SHP77 treated with DMSO at 0.1 percent for 48 hours (cell line): ENCODE measurements at places on chromosomes 11 and 22.
A peak's percentile ranks its signal among the peaks of the same experiment; 100 is the strongest.

GRCh38 chr22:17319546-17319945 lies 49.7 kb upstream of the CECR2 start:
- DNase-seq: no peak

DNA sequence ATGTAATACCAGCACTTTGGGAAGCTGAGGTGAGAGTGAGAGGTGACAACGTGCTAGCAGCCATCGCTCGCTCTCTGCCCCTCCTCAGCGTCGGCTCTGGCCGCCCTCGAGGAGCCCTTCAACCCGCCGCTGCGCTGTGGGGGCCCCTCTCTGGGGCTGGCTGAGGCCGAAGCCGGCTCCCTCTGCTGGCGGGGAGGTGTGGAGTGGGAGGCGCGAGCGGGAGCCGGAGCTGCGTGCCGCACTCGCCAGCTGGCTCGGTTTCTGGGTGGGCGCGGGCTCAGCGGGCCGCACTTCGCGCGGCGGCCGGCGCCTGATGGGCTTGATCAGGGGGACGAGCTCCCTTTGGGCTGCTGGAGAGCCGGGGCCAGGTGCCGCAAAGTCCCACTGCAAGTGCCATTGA lies 98.9 kb upstream of the UBASH3B start:
- no peak for DNase-seq

GRCh38 chr11:68773521-68774193 lies 22.3 kb upstream of the TESMIN start:
- DNase-seq: no peak

DNA sequence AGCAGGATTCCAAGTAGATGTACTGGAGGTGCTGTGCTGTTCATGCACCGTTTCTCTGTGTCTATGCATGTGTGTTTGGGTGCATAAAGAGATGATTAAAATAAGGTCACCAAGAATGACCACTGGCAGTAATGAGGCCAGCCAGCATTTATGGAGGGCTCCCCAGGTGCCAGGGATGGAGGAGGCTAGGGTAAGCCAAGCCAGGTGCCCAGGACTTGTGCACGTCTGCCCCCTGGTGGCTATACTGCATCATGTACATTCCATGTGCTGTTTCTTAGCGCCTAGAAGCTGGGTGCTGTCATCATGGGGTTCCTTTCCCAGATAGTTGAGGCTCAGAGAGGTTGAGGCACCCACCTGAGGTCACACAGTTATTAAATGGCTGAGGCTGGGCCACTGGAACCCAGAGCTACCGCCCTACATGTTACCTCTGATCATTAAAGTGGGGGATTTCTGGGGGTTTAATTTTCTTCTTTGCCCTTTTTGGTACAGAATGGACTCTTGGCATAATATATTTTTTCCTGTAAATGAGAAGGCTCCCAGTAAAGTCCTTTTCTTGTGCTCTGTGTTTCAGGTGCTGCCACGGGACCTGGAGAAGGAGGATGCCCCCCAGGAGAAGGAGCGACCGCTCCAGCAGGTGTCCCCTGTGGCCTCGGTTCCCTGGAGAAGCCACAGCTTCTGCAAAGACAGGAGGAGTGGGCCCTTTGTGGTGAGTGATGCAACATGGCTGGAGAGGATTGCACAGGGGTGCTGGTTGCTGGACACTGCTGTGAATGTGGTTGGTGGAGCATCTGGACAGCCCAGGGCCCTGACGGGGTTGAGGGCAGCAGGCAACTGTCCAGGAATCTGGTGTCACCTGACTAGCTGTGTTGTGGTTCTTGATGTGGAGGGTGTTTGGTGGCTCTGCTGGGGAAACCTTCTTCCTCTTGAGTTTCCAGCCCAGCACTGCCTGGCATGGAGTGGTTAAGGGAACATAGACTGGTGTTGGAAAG lies 96.4 kb downstream of the KIAA1671 start:
- peak; percentile 21 for DNase-seq

DNA sequence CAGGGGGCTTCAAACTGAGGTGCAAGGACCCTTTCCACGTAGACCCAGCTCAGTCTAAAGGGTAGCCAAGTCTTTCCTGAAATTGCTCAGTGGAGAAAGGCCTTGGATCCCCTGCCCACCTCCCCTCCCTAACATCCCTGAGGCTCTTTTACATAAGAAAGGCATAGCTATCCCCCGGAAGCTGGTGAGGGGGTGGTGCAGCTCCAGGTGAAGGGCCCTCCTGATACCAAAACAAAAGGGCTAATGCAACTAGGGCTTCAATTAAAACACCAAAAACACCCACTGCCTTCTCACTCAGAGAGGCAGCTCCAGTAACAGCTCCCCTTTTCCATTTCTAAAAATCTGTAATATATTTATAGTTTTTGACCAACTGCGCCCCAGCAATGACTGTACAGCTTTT lies 5.8 kb downstream of the SHANK2 start:
- DNase-seq: no peak

DNA sequence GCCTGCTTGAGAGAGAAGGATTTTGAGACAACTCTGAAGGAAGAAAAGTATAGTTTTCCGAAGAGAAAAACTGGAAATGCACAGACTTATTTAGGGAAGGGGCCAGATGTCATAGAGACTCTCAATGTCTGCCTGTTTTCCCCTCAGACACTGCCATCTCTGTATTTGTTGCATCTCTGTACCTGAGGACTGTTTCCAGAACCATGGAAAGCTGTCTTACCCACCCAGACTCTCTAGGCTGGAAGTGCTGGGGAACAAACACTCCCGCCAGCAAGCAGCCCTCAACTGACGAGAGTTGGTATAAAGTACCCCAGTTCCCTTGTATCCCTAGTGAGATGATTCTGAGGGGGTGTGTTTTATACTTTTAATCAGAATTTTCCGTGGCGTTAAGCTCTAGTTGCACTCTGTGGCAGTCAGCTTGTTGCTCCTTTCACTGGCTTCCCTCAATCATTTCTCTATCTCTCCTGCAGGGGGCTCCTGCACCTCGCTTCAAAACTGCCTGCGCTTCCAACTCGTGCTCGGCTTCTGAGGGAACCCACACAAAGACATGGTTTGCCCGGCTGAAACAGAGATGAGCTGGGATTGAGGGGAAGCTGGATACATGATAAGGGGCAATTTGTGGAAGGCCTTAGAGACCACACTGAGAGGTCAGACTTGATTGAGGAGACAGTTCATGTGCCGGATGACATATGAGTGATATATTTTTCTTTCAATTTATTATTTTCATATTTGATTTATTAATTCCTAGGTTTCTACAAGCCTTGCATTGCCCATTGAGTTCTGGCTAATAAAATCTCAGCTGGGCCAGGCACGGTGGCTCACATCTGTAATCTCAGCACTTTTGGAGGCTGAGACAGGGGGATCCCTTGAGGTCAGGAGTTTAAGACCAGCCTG lies 36.9 kb upstream of the CLPB start:
- DNase-seq: peak; percentile 76

DNA sequence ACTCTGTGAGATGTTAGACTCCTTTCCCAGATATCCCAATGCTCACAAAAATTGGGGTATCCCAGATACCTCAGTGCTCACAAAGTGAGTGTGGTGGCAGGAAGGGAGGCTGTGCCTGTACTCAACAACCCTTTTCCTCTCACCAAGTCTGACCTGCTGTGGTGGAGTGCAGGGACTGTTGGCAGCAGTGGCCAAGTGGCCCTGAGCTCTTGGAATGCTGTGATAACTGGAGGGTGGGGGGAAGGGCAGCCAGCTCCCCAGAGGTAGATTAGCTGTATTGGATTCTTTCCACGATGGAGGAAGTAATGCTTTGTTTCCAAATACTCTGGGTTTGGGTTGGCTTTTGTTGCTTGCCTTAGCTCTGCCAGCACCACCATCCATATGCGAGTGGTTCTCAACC lies 46.0 kb upstream of the OR9Q1 start:
- DNase-seq: no peak

- DNase-seq: peak; percentile 5
Measured at GRCh38 chr11:20310137-20310536, 53.4 kb upstream of the HTATIP2 start.

DNA sequence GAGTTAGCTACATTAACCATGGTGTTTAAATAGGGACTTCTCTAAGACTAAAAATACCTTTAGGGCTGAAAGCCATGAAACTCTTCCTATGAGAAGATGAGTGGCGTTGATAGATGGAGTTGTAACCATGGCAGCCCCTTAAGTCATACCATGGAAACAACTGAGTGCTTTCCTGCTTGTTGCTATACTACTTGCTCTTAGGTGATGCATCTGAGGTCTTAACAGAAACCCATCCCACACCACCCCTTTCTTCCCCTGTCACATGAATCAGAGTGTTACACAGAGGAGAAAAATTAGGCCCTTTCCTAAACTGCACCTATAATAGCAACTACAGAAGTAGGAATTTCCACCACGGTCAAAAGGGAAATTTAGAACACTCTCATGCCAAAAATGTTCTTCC lies 64.3 kb upstream of the ZC3H12C start:
- no peak for DNase-seq

DNA sequence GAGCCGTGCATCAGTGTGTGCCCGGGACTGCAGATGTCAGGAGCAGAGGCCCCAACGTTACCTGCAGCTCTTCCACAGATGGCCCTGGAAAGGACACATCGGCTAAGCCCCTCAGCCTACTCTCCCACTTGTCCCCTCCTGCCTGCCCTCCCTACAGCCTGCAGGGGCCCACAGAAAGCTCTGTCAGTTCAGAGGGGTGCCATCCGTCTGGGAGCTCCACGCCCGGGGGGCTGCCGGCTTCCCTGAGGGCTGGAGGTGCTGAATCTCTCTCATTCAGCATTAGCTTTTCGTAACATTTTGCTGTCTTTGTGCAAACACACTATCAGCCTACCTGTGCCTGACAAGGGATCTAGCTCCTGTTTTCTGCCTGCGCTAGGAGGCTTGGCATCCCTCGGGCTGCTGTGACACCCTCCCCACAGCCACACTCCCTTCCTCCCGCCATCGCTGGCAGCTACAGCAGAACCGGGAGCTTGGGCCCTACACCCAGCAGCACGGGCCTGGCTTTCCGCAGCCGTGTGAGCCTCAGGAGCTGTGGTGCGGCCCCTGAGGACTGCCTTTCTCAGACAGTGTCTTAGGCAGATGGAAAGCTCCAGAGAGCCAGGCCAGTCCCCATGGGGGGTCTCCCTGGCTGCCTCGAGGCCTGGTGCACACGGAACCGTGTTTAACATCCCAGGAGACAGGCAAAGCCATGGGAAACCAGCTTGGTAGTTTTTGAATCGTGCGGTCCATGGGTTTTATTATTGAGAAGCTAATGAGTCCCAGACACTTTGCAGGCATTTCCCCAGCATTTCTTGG lies 198.3 kb upstream of the B3GAT1 start:
- no peak for DNase-seq

- no peak for DNase-seq
Measured at GRCh38 chr11:22711071-22711770, 44.8 kb downstream of the GAS2 start.

DNA sequence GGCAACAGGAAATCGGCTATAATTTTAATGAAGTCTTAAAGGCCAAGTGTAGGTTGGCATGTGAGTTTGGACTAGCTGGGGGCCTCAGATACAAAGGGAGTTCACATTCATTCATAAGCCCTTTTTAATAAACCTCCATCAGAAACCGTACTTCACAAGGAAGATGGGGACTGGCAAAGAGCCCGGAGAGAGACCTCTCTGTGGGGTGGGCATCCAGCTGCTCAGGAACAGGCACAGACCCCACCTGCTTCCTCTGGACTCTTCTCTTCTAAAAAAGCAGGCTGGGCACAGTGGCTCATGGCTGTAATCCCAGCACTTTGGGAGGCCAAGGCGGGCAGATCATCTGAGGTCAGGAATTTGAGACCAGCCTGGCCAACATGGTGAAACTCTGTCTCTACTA lies 3.9 kb upstream of the ARFGAP3 start:
- peak; percentile 12 for DNase-seq

GRCh38 chr11:76803811-76804600 lies 20.9 kb downstream of the TSKU start:
- DNase-seq: no peak

DNA sequence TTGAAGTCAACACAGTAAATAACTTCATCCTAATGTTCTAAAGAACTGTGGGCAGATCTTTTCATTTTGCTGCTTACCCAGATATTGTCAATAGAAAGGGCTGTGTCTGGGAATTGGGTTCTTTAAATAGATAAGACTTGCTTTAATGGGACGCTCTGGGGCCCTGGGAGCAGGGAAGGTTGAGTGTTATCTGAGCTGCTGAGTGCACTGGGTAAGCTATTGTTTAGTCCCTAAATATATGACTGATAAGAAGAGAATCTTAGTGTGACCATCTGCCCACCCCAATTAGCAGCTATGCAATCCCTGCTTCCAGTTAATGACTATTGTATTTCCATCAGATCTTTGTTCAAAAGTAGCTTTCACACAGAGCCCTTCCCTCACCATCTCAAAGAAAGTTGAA lies 44.4 kb downstream of the ARHGAP42 start:
- DNase-seq: no peak

DNA sequence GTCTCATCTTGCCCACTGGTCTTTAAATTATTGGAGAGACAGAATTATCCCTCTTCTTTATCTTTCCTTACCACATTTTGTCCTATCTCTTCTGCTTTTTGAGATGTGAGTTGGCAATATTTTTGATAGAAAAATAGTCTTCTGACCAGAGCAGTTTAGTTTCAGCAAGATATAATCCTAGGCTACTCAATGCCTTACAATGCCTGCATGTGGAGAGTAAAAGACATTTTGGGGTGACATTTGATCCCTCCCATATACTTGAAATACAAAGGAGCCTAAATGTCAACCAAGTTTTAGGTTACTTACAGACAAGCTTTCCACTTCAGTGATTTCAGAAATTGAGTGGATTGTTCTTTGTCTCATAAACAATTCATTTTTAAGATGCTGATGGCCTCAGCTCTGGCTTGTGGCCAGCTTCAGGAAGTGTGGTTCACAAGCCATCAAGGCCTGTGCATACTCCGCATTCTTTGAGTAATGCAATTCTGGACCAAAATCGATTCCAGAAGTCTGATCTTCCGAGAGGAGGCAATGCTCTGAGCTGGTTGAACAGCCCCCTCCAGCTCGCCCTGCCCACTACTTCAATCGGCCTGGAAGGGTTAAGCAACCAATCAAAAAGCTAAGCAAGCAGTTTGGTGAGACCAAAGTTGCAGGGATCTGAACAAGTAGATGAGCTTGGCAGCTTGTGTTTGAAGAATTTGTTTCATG lies 274.4 kb downstream of the BLID start:
- DNase-seq: no peak

DNA sequence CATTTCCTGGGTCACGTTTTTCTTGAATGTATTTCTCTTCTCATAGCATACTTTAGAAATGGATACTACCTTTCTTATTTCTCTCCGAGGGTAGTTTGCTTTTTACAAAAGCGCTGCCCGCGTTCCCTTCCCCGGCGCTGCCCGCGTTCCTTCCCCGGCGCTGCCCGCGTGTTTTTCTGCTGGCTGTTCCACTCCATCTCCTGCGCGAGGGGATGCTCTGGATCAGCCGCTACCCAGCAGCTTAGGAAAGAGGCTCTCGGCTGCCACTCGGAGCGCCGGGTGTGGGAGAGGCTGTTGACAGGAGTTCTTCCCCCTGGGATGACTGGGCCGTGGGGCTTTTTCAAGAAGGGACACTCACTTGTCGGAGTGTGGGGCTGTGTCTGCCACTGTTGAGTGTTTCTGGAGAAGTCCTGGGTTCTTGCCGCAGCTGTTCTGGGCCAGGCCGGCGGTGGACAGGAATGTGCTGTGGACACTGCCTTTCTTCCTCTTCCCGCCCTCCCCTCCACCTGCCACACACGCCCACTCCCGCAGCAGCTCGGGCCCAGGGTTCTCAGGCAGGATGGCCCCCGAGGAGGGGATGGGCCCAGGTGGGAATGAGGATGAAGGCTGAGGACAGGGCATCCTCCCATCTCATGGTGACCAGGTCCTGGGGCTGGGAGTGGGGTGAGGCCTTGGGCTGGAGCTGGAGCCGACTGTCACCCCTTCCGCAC lies 30.6 kb downstream of the GLB1L2 start:
- DNase-seq: no peak

GRCh38 chr11:76745561-76746207 lies 37.5 kb upstream of the TSKU start:
- DNase-seq: no peak
